NCI-H446 (cell line): ENCODE measurements at places on chromosomes 7 and 10.

DNA sequence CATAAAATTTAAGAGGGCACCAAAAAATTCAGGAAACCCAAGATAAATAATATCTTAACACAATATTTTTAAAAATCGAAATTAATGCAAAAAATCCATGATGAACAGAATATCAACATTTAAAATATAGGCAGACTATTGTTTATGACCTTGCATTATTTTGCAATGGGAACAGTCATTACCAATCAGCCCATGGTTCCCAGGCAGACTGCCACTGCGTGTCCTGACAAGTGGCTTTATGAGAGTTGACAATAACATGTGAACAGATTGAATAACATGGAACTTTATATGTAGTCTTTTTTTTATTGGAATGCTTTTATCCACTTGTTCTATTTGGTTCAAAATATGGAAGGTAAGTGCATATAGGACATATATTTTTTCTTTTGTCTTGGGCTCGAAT lies 3.1 kb upstream of the AVPI1 start:
- no peak for DNase-seq

DNA sequence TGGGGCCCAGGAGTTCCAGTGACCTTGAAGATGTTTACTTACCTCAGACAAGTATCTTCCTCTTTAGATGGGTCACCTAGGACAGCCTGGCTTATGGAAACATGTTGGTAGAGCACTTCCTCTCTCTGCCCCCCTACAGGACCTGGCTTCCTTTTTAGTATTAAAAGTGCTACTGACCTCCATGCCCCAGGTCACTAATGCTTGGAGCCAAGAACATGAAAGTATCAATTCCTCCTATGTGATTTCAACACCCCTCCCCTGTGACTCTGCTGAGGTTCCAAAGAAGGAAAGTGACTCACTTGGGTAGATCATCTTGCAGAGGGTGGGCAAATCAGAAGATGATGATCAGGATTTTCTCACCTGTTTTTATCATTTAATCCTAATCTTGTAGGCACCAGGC lies 125.3 kb upstream of the CCDC6 start:
- DNase-seq = no peak

DNA sequence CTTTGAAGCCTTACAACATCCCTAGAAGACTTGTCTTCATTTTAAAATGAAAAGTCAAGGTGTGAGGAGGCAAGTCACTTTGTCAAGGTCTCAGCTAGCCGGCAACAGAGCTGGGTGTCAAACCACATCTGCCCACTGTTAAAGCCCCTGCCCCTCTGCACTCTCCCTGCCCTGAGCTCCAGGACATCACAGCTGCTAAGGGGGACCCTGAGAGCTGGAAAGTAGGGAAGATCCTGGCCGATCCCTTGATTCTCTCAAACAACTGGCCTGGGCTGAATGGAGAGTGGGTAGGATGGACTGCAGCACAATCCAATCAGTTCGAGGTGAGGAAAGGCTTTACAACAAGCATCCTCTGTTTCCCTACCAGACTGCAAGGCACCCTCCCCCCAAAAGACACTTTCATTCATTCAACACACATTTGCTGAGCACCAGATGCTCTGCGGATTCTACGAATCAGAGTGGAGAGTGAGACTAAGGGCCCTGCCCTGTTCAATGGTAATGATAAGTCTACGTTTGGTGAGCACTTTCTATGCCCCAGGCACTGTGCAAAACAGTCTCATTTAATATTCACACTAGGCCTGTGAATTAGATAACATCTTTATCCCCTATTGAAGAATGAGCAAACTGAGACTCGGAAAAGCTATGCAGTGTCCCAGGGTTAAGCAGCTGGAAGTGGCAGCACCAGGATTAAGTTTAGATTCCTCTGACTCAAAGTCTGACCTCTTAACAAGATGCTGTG lies 148.1 kb downstream of the HERPUD2 start:
- DNase-seq = no peak

- no peak for DNase-seq
Measured at GRCh38 chr7:128931965-128932861, 5.5 kb upstream of the IRF5 start.

DNA sequence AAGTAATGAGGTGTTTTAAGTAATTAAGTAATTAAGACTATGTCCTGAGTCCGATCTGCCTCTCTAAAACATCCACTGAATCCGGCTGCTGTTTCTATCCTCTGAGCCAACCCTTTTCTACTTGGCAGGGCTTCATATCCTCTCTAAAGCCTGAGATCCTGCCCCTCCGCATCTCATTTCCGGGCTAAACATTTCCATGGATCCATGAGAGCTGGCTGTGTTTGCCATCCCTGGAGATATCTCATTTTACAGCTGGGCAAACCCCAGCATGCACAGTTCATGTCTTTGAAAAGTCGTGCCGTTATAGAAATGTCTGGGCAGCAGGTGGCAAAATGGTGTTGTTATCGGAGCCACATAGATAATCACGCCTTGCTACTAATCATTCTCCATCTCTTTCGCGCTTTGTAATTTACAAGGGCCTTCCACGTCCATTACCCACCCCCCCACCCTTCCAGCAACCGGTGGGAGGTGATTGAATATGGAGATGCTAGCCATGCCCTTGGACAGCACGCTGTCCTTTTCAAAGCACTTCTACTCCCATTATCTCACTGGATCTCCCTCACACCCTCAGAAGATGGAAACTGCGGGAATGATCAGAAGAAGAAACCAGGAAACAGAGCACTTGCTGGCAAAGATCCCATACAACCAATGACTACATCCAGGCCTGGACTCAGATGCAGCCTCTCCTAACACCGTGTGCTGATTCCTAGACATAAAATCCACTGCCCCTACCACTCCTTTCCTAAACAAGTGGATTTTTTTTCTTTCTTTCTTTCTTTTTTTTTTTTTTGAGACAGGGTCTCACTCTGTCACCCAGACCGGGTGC lies 1189.2 kb downstream of the TYW1 start:
- no peak for DNase-seq

GRCh38 chr7:148622887-148623585 lies 32.5 kb downstream of the C7orf33 start:
- peak; percentile 77 for DNase-seq

GRCh38 chr10:129704225-129704624 lies 237.2 kb downstream of the MGMT start:
- DNase-seq = no peak

- no peak for DNase-seq
Measured at GRCh38 chr10:60869652-60870415, 74.2 kb downstream of the RHOBTB1 start.

GRCh38 chr10:58400609-58401008 lies 15.4 kb downstream of the TFAM start:
- no peak for DNase-seq

DNA sequence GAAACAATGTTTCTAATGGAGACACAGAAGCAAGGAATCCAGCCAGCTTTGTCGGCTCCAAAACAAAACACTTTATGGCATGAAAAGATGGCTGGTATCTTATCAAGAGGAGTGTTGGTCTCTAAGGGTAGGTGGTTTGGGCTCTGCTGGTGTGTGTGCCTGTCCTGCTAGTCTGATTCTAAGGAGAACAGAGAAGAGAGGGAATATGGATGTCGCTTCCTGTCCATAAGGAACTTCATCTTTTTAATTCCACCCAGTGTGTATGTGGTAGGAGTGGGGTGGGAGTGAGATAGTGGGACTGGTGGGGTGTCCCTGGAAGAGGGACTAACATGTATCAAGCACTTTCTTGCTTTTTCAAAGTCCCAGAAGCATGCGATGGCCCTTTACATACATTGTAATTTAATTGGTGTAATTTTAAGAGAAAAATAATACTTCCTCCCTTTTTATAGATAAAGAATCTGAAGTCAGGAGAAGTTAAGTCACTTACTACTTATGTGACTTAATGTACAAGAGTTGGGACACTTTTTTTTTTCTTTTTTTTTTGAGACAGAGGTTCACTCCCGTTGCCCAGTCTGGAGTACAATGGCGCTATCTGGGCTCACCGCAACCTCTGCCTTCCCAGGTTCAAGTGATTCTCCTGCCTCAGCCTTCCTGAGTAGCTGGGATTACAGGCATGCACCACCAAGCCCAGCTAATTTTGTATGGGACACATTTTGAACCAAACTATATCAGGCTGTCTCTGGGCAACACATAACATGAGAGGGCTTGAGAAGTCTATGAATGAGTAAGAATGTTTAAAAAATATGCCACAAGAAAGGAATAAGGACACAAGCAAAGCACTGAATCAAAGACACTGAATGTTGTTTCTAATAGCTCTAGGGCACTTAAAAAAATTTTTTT lies 18.8 kb downstream of the NT5C3A start:
- no peak for DNase-seq

- no peak for DNase-seq
Measured at GRCh38 chr10:129586898-129587443, 119.9 kb downstream of the MGMT start.

DNA sequence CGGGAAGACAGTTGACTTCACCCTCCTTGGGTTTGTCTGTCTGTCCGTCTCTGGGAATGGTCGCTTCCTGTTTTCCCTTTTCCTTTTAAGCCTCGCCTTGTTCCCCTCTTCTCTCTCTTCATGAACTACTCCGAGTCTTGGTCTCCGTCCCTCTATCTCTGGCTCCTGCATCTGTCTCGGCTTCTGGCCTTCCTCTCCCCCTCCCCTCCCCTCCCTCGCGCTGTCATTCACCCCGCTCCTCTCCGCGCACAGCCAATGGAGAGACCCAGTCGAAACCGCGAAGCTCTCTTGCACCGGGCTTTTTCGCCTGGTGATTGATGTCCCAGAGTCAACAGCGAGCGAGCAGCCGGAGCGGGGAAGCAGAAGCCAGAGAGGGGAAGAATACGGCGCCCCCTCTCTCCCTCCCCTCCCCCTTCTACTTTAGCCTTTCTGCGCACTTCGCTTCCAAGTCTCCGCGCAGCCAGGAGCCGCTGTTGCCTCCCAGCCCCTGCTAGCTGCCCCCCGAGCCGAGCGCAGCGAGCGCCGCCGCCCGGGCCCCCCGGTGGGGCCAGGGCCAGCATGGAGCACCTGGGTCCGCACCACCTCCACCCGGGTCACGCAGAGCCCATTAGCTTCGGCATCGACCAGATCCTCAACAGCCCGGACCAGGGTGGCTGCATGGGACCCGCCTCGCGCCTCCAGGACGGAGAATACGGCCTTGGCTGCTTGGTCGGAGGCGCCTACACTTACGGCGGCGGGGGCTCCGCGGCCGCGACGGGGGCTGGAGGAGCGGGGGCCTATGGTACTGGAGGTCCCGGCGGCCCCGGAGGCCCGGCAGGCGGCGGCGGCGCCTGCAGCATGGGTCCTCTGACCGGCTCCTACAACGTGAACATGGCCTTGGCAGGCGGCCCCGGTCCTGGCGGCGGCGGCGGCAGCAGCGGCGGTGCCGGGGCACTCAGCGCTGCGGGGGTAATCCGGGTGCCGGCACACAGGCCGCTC lies at the start of gene TLX1:
Gene TLX1 (plus strand): TSS at position 317 of the 978 bp plus-strand sequence. CDS start 242 bp downstream, at position 559.
- no peak for DNase-seq

GRCh38 chr7:140239653-140239935 lies 62.8 kb upstream of the KDM7A start:
- no peak for DNase-seq

DNA sequence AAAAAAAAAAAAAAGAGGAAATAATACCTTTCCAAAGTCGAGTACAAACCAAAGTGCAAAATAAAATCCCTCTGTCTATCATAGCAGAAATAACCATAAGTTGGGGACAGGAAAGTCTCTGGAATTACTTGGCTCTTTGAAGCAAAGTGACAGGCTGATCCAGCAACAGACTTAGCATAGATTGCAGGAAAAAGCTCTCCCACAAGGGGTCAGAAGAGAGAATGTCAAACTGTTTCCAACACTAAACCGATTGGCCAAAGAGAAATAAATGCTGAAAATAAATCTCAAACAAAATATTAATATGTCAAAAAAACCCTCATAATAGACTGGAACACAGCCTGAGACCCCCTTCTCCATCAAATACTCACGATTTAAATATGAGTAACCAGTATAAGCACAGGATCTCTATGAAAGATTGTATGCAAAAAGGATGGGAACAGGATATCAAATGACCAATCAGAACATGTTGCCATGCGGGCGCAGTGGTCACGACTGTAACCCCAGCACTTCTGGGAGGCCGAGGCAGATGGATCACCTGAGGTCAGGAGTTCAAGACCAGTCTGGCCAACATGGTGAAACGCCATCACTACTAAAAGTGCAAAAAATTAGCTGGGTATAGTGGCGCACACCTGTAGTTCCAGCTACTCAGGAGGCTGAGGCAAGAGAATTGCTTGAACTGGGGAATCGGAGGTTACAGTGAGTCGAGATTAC lies 1000.7 kb upstream of the LRRN3 start:
- DNase-seq = no peak

GRCh38 chr10:79055100-79055782 lies 13.5 kb upstream of the ZMIZ1 start:
- DNase-seq = no peak

DNA sequence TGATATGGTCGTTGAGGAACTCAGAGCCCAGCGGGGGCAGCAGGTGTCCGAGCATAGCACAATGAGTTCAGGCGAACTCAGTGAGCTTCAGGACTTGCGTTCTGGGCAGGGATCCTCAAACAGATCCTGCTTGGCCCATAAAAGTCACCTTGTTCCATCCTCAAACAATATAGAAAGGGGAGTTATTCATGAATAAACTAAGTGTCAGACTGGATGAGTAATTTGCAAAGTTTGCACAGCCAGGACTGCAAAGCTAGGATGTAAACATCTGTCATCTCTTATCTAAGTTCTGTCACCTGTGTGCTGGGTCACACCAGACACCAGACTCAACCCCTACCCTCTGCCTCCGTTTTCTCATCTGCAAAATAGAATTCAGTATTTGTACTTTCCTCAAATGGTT lies 58.0 kb upstream of the PFKP start:
- no peak for DNase-seq

DNA sequence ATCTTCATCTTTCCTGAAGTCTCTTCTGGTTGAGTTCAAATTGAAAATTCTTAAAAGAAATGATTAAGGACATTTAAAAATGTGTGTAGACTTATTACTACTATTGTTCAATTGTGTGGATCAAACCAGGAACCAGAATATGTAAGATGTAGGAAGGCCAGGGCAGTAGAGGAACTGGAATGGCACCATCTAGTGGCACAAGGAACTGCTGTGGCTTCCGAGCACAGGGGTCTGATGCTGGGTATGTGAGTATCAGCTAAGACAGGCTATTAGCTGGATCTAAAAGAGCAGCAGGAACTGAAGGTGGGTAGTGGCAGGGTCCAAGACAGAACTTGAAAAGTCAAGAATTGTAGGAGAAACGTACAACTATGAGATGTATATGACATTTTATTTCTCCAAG lies 247.3 kb downstream of the SEMA3A start:
- peak; percentile 21 for DNase-seq

DNA sequence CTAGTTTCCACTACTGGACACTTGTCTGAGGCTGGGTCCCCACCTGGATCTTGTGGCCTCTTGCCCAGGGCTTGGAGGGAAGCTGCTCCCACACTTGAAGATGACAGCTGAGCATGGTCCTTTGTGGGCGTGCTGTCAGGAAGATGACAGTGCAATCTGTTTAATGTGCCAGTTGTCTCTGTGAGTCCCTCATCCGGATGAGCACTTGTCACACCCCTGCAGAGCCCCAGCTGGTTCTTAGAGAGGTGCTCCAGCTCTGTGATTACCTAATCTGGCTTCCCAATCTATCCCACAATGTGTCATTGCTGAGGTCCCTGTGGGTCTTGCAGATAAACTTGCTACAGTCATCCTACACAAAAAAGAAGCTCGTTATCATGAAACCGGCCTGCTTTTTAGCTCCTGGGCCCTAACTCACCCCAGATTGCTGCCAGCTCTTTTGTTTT lies 34.8 kb upstream of the CCSER2 start:
- no peak for DNase-seq

- DNase-seq = no peak
Measured at GRCh38 chr10:99540657-99541531, 8.2 kb downstream of the NKX2-3 start.
